GM12878 (cell line): ENCODE measurements at places on chromosomes 12 and 14.

DNA sequence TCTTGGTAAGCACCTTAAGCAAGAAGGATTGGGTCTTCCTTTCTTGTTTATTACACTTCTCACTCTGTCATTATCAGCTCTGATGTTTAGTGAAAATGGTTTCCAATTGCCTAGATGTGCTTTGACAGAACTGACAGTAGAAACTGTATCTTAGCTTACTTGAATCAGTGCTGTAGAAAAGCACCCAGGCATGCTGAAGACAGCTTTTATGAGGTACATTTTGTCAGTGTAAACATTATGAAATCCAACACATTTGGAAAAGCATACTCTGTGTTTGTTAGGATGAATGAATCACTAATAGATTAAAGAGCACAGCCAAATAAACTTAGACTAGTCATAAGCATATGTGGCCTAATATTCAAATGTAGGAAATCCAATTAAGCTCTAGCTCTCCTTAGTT is 290.2 kb upstream of the NPAS3 start:
- DNase-seq, result no peak

DNA sequence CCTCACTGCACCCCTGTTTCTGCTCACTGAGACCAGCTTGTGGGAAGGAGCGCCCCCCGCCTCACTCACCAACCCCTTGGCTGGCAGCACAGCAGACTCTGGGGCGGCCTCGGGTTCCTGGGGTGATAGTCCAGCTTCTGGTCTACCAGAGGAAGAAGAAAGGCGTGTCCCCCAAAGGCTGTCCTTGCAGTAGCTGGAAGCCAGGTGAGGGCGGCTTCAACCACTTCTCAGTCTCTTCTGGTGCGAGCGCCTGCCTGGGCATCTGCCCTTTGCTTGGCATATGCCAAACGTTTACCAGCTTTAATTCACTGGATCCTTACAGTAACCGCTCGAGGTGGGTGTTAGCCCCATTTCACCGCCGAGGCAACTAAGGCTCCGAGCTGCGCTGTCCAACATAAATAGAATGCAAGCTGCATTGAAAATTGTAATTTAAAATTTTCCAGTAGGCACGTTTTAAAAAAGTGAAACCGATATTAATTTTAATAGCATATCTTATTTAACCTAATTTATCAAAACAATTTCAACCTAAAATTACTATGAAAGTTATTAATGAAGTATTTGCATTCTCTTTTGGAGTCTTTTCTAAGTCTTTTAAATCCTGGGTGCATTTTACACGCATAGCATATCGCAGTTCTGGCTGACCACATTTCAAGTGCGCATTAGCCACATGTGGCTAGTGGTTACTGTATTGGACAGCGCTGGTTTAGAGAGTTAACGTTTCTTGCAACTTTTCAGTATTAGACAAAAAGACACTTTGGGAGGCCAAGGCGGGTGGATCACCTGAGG is 872 bp downstream of the FAM177A1 start:
- DNase-seq, result no peak

- no peak for DNase-seq
Observed at GRCh38 chr14:100027771-100028490, 37.3 kb upstream of the EVL start.

GRCh38 chr12:52660934-52661499 is 9.0 kb upstream of the KRT2 start:
- no peak for DNase-seq

GRCh38 chr14:65243766-65244442 is 141.6 kb upstream of the MAX start:
- no peak for DNase-seq

- DNase-seq, result no peak
Observed at GRCh38 chr14:90049390-90049789, 12.4 kb upstream of the KCNK13 start.

DNA sequence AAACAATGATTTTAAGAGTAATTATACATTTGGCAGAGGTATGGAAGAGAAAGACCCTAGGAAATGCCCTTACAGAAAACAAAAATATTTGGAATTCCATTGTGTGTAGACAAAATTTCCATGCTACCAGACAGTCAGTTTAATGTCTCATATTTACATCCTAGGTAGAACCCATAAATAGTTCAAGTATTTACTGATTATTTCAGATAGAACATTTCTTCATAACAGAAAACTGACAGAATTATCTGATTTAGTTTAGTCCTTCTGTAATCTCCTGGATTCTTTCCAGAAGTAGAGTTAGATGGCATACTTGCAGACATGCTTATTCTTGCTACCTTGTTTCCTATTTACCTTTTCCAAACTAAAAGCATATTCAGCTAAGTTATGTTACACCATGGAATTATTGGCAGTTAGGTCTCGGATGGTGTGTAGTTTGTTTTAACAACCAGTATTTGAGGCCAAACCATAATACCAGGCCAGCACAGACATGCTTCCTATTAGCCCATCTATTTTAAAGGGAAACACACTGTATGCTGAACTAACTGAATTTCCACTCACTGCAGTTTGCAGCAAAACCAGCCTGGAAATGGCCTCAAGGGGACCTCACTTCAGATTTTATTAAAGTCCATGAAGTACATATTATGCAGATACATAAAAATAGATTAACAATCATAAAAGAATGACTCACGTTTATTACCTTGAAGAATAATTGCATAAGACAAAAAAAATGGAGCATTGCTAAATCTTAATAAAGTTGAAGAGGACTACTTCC is 126.6 kb upstream of the LRIG3 start:
- no peak for DNase-seq

- no peak for DNase-seq
Observed at GRCh38 chr14:74754157-74754556, 9.0 kb upstream of the YLPM1 start.

DNA sequence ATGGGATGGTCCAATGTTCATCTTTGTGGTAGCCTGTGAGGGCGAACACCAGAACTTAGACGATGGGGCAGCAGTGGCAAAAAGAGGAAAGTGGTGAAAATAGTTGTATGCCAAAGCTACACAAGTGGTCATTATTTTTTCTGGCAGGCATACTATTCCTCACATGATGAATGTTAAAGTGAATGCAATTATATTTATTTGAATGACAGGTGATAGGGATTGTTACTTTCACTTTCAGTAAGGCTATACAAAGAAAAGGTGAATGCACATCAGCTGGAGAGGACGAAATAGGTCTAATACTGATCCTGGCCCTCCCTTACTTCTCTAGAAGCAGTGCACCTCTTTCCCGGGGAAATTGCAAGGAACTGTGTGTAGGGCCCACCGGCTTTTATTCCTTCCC is 470.1 kb downstream of the TMTC2 start:
- DNase-seq, result no peak

- DNase-seq, result no peak
Observed at GRCh38 chr12:111269718-111270117, 99.2 kb downstream of the PHETA1 start.

- DNase-seq, result no peak
Observed at GRCh38 chr12:2265461-2266167, 212.8 kb downstream of the CACNA1C start.

DNA sequence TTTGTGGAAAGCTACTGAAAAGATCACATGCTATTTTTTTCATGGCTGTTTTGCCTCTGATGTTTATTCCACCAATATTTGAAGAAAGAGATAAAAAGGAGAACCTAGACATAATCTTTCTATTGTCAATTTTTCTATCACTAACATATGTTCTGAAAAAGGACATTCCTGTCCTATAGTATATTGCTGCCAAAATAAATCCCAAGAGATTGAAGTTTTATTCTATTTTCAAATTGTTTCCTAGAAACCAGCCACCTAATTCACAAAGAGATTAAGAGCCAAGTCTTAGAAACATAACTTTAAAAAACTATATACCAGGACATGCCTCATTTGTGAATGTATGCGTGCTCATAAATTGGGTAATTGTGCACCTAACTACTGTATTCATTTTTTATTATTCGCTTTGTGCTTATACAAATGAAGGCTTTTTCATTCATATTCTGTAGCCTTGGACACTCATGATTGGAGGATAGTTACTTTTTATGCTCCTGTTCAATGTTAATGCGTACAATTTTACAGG is 200.7 kb downstream of the FUT8 start:
- no peak for DNase-seq

DNA sequence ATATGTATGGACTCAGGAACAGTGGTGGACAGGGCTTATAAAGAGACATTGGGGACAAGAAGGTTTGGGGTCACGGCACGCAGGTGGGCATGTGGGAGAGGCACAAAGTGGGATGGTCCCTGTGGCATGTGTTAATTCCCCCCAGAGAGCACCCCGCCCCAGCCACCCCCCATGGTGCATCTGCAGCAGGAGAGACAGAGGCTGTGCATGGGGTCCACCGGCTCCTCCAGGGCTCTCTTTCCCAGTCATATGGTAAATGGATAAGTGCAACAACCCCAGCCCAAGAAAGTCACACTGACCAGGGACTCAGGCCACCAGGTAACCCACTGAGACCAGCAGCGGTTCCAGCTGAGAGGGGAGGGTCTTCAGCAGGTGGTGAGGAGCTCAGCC is 242.1 kb downstream of the BCL11B start:
- DNase-seq, result no peak

DNA sequence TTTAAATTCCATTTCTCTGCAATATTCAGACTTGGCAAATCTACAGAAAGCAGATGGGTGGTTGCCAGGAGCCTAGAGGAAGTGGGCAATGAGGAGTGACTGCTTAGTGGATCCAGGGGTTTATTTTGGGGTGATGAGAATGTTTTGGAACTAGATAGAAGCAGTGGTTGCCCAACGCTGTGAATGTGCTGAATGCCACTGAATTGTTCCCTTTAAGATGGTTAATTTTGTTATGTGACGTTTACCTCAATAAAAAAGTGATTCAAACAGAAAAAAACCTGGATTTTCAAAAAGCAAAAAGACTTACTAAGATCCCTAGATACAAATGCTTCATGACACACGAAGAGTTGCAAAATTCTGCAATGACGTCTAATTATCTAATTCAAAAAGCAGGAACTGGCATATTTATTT is 34.2 kb downstream of the DAO start:
- no peak for DNase-seq

- DNase-seq, result no peak
Observed at GRCh38 chr14:57029620-57030253, 219.5 kb upstream of the OTX2 start.

GRCh38 chr12:22254478-22254877 is 80.0 kb downstream of the ST8SIA1 start:
- no peak for DNase-seq
